Hindlimb muscle (tissue), 1 donor: ENCODE measurements at places on chromosomes 12 and 14.

DNA sequence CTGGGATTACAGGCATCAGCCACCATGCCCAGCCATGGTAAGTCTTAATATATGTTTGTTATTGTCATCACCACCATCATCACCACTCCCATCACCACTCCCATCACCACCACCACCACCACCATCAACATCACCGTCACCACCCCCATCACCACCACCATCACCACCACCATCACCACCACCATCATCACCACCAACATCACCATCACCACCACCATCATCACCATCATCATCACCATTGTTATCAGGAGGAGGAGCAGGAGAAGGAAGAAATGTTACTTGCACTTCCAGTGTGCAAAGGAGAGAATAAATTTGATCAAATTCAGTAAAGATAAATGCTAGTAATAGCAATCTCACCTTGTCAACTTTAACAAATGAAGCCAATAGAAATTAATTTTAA is 71.2 kb upstream of the CHST11 start:
- no peak for DNase-seq

DNA sequence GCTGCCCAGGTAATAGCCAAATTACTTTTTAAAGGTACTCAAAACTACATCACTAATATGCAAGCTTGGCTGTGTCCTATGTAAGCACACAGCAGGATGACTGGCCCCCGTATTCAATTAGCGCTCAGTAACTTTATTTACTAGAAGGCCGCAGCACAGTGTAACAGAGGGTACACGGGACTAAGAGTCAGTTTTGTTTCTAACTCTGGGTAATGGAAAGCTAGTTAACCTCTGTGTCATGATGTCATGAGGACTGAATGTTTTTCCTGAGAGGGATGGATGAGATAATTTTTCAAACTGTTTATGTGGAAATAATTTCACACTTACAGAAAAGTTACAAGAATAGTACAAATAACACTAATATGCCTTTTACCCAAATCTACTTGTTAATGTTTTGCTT is 27.1 kb downstream of the GALNT4 start:
- no peak for DNase-seq

- no peak for DNase-seq
These were observed 51.3 kb upstream of the KCNA1 start for GRCh38 chr12:4858386-4858785.

DNA sequence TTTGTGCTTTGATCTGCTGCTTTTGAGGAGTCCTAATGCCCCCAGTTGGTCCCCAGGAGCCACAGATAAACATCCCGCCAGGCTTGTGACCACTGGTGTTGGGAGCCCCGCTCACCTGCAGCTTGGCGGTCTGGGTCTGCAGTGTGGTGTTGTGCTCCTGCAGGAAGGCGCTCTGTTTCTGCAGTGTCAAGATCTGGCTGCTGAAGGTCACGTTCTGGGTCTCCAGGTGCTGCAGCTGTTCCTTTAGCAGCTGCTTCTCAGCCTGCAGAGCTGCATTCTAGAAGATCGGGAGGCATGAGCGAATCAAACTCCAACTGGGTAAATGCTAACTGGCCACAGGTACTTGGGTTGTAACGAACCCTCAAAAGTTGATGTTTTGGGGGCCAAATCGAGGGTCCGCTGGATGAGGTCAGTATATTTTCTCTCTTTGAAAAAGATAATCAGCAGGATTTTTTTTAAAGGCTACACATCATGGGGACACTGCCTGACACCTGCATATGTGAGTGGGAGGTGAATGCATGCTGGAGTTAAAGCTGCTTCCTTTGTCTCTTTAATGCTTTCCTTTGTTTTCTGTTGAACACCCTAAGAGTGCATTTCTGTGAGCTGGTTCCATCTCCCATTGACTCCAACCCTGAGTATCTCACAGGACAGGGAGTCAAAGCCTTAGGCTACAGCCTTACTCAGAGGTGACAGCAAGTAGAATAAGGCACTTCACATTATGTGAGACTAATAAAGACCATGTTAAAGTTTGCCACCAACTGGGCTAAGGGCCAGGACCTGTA is 61.3 kb upstream of the GPR68 start:
- no peak for DNase-seq

DNA sequence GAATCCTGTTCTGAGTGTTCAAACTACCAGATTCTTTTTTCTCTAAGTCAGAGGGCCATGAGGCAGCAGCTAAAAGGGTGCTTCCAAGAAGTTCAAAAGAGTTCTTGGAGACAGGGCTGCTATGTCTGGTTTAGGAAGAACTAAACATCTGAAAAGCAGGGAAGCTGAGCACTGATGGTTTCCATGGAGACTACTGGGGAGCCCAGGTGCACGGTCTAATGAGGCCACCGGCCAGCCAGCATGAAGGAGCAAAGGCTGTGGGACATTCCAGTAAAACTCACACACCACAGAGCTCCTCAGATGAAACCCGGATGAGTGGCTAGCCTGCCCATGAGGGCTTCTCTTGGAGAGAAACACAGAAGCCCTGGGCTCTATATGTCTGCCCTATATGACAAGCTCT is 97.3 kb downstream of the KCNK10 start:
- DNase-seq = no peak

GRCh38 chr12:66724616-66725015 is 45.7 kb upstream of the GRIP1 start:
- DNase-seq = no peak

DNA sequence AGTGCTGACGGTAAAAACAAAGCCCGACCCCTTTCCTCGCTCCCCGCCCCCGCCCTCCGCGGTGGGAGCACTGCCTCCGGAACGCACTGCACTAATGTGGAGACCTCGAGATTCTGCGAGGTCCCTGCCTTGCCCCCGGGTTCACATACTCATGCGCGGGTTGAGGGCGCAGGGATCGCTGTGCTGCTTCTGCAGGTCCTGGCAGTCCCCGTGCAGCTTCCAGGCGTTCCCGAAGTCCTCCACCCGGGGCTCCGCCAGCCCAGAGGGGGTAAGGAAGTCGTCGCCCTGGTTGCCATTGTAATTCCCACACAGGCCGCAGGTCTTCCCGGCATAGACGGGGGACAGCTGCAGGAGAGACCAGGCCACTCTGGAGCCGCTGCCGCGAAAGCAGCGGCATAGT is 66.8 kb downstream of the VWF start:
- DNase-seq = no peak

DNA sequence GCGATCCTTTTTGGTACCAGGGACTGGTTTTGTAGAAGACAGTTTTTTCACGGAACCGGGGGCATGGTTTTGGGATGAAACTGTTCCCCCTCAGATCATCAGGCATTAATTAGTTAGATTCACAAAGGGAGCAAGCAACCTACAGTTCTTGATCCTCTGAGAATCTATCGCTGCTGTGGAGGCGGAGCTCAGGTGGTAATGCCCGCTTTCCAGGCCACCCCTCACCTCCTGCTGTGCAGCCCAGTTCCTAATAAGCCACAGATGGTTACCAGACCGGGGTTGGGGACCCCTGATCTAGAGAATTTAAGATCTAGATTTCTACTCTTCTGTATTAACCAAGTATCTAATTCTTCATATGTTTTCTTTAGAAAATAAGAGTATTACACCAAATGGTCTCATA is 4.8 kb downstream of the ARHGAP5 start:
- no peak for DNase-seq

GRCh38 chr12:41967668-41968500 is 176.8 kb downstream of the GXYLT1 start:
- DNase-seq = no peak

GRCh38 chr12:58647495-58647894 is 272.8 kb downstream of the LRIG3 start:
- no peak for DNase-seq

DNA sequence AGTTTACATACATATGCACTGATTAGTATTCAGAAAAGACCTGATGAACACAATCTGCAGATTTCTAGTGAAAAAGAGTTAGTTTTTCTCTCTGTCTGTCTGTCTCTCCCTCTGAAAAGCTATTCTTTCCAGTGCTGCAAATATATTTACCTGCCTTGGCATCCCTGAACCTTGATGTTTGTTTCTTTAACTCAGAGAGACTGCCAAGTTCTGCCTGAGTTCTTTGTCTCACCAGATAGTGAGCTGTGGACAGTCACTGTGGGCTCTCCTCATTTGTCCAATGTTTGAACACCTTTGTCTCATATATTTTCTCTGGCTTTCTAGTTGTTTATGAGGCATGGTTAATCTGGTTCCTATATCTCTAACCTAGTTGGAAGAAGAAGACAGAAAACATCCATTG is 250.4 kb downstream of the SOX5 start:
- DNase-seq = no peak

DNA sequence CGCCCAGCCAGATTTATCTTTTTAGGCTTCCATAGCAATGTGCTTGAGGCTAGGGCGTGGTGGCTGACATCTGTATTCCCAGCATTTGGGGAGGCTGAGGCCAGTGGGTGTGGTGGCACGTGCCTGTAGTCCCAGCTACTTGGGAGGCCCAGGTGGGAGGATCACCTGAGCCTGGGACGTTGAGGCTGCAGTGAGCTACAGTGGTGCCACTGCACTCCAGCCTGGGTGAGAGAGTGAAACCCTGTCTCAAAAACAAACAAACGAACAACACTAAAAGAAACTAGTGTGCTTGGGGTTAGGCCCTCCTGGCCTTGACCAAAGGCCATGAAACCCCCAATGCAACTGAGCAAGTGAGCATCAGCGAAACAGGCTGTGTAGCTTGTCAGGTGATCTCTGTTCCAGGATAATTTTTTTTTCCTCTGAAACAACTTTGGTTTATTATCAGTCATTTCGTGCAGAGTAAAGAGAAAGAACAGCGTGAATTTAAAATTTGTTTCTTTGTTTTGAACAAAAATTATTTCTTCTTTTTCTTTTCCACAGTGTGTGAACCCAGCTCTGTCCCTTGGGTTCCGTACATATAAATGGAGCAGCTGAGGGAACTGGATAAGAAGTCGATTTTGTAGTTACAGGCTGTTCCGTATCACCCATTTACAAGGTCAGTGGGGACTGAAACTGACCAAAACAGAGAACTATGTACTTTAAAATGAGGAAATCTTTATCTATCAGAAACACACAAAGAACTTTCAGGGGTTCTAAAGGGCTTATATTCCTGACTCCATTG is 8.8 kb upstream of the TUBA1C start:
- no peak for DNase-seq

- no peak for DNase-seq
These were observed 34.1 kb downstream of the CYP46A1 start for GRCh38 chr14:99718031-99718810.

GRCh38 chr14:85088192-85088591 is 441.8 kb upstream of the FLRT2 start:
- DNase-seq = no peak

DNA sequence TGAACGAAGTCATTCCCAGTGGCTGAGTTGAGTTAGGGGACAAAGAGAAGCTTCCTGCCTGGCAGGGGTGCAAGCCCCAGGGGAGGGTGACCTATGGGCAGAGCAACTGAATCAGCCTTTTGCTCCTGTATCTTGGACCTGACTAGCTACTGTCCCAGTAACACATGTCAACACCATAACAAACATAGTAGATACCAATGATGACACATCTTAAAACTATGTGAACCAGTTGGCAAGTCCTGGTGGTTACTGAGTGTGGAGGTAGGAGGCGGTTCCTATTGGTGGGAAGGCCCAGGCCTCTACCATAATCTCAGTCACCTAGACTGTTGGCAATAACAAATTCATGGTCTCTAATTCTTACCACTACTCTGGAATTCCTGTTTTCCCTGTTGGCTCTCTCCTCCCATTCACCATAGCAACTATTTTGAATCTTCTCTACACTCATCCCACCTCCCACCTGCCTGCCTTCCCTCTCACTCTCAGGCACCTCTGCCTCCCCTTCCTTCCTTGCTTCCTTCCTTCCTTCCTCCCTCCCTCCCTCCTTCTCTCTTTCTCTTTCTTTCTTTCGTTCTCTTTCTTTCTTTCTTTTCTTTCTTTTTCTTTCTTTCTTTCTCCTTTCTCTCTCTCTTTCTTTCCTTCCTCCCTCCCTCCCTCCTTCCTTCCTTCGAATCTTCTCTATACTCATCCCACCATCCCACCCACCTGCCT is 8.1 kb upstream of the P2RX7 start:
- DNase-seq = no peak

DNA sequence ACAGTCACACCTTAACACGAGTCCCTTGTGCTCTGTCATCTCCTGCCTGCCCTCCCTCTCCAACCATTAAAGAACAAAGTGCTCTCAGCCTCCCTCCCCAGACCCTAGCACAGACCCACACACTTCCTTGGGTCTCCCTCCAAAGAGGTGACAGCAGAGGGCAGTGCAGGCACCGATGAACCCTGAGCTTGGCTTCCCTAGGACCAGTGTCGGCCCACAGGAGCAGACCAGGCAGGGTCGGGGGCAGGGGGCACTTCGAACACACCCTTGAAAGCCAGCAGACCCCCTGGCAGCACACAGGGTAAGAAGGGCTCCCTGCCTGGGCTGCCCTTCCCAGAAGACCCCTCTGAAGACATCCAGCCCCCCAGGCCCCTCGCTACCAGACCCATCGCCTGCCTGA is 7.0 kb downstream of the CDK2AP1 start:
- DNase-seq = no peak

- DNase-seq = no peak
These were observed 513.3 kb upstream of the CCDC196 start for GRCh38 chr14:65972891-65973290.

DNA sequence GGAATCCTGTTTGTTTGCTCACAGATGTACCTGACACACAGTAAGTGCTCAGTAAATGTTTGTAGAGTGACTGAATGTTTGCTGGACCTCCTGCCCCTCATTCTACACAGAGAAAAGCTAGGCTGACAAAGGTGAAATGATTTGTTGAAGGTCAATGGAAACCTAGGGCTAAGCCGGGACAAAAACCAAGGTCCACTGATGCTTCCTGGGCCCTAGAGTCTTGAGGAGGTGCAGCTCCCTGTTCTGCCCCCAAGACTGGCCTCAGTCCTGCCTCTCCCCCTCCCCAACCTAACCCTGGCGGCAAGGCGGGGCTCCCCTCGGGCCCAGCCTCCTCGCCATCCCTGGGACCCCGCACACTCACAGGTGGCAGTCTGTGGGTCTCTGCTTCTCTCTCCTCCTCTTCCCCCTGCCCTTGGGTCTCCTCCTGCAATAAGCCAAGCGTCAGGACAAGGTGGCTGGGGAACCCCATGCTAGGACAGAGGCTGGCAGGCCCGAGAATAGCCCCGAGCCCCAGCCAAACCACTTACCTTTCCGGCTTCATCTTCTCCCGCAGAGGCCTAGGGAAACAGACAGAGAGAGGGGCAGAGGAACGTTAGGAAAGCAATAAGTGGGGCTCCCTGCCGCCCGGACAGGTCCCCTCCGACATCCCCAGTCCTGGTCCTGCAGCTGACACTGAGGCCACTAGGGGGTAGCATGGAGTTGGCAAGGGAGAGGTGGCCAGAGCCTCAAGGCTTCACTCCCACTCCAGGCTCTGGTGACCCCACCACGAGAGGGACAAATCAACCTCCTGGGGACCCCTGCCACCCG is 9.3 kb downstream of the PGF start:
- peak; percentile 83 for DNase-seq

DNA sequence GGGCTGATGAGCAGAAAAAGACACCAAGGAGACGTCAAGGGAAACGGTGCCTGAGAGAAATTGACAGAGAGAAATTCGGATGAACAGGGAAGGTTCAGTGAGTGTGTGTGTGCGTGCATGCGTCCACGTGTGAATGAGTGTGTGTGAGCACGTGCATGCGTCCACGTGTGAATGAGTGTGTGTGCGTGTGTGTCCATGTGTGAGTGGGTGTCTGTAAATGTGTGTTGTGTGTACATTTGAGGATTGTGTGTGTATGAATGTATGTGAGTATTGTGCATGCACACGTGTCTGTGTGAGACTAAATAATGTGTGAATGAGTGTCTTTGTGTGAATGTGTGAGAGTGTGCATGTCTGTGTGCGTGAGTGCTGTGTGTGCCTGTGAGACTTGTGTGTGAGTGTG is 137.4 kb upstream of the MED13L start:
- DNase-seq = no peak

GRCh38 chr12:3821441-3821840 is 51.8 kb downstream of the PARP11 start:
- DNase-seq = no peak
